ENCODE measurements at places on chromosomes 2 and 18. TPM values are rescaled to one million over a fixed set of nuclear protein-coding genes. Genes with fewer than 3 reads are reported as not detected.

DNA sequence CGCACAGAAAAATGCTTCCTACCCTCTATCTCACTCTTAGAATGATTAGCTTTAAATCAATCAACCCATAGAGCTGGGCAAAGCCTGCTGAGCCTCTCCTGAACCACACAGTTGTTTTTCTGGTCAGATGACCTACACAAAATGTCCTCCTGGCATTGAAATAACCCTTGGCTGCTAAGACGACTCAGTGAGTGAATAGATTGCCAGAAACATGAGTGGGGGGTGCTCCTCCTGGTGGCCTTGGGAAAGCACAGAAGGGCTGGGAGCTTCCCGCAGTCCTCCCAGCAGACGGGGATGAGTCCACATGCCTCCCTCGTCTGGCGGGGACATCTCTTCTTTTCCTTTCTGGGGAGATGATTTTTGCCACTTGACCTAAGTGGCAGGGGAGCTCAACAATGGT lies 14.9 kb downstream of the MAL start:
- H3K4me1 ChIP-seq = peaks cover 8% of the 10 kb centered on the region
- no peak for DNase-seq
- no peaks in the 10 kb centered on the region for H3K27me3 ChIP-seq
- no peak overlapping the region for H3K4me3 ChIP-seq
- no peak overlapping the region for H3K27ac ChIP-seq

DNA sequence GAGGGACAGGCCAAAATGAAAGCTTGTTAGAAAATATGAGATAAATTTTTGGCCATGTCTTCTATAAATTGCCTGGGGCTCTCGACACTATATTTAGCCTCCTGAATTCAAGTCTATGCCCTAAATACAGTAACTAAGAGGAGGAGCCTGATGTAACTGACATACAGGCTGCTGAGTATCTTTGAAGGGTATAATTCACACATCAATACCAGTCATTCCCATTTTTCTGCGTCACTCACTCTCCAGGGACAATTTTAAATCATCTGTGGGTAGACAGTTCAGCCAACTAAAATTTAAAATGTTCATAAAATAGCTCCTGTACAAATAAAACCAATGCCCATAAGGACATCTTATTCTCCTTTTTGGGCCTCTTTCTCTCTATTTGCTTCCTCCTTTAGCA lies 105.9 kb downstream of the AP1S3 start:
- H3K36me3 ChIP-seq = no peaks in the 10 kb centered on the region
- DNase-seq = no peak
- H3K27ac ChIP-seq = peak overlapping the region; percentile 54
- H3K4me3 ChIP-seq = no peak overlapping the region

DNA sequence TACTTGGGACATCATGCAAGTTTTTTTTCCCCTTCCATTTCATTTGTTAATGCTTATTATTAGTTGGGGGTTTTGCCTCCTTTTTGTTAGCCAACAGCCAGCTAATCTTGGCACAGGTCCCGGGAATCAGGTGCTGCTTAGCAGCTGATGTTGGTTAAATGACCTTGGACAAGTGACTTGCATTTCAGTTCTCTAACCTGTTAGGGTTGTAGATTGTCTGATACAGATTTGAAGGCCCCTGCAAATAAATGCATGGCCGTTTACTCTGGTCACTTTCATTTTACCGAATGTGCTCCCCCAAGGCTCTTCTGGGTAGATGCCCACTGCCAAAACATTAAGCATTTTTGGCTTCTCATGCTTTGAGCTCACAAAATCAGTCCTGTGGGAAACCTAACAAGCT lies 120.9 kb downstream of the SPTBN1 start:
- peaks cover 37% of the 10 kb centered on the region for H3K4me1 ChIP-seq
- H3K4me3 ChIP-seq = no peak overlapping the region
- no peak overlapping the region for H3K27ac ChIP-seq

The MDH1B gene
- 1.4 TPM for total RNA-seq

DNA sequence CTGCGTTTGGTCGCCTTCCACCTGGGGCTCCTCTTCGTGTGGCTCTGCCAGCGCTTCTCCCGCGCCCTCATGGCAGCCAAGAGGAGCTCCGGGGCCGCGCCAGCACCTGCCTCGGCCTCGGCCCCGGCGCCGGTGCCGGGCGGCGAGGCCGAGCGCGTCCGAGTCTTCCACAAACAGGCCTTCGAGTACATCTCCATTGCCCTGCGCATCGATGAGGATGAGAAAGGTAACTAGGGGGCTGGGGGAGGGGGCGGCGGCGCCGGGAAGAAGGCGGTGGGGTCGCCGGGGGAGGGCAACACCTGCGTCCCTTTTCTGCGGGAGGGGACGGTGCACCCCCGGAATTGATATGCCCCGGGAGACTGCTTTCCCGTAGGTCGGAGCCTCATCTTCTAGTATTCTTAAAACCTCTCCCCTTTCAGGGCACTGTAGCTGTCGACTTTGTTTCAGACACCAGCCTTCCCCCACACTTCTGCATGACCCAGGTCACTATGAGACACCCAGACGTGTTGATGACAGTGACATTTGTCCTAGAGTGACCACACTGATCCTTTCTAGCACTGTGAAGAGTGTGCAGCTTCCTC lies 755 bp downstream of the SPAST start:
- H3K36me3 ChIP-seq = no peaks in the 10 kb centered on the region
- H3K4me3 ChIP-seq = peak overlapping the region; percentile 94
- H3K4me1 ChIP-seq = peaks cover 15% of the 10 kb centered on the region
- peak overlapping the region; percentile 95 for H3K27ac ChIP-seq

DNA sequence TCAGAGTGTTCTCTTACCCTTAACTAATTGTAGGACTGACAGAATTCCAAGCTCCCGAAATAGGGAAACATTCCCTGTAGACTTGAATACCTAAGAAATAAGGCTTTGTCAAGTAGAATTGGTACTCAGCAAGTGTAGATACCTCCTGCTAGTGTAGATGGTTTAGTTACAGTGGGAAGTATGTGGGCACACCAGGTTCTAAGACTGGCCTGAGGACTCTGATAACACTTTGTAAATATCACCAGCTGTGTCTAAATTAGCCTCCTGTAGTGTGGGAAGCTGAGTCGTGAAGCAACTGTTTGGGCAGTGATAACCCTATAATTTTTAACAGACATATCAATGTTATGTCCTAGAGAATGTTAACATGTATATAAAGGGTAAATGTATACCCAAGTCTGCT lies 304.5 kb downstream of the SLC8A1 start:
- DNase-seq = no peak
- no peak overlapping the region for H3K4me3 ChIP-seq
- H3K27ac ChIP-seq = no peak overlapping the region
- no peaks in the 10 kb centered on the region for H3K27me3 ChIP-seq
- H3K4me1 ChIP-seq = no peaks in the 10 kb centered on the region

GRCh38 chr2:133500917-133501316 lies 67.3 kb downstream of the NCKAP5 start:
- no peaks in the 10 kb centered on the region for H3K27me3 ChIP-seq
- H3K4me1 ChIP-seq = peaks cover 6% of the 10 kb centered on the region
- H3K36me3 ChIP-seq = no peaks in the 10 kb centered on the region

DNA sequence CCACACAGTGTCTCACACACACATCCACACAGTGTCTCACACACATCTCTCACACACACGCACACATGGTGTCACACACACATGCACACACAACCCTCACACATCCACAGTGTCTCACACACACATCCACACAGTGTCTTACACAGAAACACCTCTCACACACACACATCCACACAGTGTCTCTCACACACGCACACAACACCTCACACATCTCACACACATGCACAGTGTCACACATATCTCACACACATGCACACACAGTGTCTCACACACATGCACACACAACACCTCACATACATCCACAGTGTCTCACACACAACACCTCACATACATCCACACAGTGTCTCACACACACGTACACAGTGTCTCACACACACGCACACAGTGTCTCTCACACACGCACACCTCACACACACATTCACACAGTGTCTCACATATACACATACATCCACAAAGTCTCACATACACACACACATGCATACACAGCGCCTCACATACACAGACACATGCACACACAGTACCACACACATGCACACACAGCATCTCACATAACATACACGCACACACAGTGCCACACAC lies 473.9 kb upstream of the HS6ST1 start:
- no peak for DNase-seq
- H3K27ac ChIP-seq = no peak overlapping the region
- H3K27me3 ChIP-seq = no peaks in the 10 kb centered on the region
- no peaks in the 10 kb centered on the region for H3K36me3 ChIP-seq

All from thoracic aorta (tissue), 2 donors.